Peyer's patch (tissue), 4 donors: ENCODE measurements at places on chromosomes 11 and 22.
A peak's percentile ranks its signal among the peaks of the same experiment; 100 is the strongest.

- DNase-seq, result peak; percentile 83
Observed at GRCh38 chr11:66568124-66568916, at the start of gene CTSF. TSS of gene CTSF (minus strand) at chr11:66568606. CDS start at chr11:66568486, 120 bp downstream.

- no peak for DNase-seq
Observed at GRCh38 chr11:126355926-126356897, 726 bp downstream of the ST3GAL4 start.

GRCh38 chr11:24384240-24384639 lies 112.6 kb upstream of the LUZP2 start:
- DNase-seq, result no peak

DNA sequence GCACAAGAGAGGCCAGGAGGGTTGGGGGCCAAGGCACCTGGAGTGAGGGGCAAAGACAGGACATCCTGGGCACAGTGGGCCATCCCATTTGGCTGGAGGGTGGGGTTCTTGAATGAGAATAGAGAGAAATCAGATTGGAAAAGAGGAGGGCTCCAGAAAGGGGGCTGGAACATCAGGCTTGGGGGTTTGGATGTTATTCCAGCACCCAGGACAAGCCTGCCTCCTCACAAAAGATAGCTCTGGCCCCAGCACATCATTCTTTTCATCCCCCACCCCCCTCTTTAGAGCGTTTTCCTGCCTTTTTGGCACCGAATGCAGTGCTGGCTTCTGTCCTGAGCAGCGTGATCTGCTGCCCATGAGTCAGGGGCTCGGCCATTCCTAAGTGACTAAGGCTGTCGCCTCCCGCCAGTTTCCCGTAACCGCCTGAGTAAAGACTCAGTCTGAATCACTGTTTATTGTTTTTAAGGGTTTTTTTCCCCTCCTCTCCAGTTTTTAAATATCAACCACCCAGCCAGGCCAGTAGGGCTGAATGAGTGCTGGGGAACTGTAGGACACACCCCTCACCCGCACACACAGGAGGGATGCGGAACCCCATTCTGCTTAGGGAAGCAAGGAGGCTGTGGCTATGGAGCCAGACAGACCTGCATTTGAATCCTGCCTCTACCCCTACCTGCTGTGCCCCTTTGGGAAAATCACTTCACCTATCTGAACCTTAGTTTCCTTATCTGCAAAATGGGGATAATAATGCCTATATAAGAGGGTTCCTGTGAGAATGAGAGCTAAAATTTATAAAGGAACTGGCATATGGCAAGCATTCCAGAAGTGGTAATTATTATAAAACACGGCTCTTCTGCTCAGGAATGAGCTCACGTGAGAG lies 32.4 kb upstream of the NAV2 start:
- DNase-seq, result peak; percentile 61

DNA sequence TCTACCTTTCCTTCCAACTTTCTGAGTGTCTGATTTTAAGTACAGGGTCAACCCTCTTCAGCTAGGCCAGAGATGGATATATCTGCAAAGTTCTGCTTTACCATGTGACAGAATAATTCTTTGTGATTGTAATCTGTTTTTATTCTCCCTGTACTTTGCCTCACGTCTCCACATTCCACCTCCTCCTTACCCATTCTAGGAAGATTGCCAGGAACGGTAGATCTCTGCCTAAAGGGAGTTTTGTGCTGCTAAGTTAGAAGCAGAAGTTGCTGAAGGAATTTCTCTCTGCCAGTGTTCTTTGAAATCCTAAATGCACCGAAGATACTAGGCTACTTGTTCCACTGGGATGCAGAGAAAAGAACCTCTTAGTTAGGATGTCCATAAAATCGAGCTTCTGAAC lies 20.7 kb upstream of the FAM181B start:
- DNase-seq, result no peak

DNA sequence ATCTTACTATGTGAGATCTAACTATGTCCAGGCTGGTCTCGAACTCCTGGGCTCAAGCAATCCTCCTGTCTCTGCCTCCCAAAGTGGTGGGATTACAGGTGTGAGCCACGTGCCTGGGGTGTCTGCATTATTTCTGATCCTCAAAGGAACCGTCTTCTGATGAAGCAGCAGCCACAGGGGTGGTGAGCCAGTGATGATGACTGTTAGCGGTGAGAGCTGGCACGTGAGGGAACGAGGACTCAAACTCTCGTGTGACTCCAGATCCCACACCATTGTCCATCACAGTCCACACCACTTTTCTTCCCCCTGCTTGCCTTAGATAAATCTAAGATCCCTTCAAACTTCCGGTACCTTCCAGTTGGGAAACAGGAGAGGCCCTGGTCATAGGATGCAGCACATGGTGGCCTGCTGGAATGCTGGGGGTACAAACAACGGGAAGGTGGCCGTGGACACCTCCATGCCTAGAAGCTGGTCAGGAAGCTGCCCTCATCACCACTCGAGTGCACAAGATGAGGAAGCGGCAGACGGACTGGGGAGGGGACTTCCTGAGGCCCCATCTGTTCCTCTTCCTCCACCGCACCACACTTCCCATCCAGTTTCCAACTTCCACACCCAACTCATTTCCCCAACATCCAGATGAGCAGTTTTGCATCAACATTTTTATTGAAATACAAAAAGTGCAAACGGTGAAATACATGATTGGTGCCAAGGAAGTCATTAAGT lies 23.8 kb downstream of the ARHGAP1 start:
- DNase-seq, result no peak

GRCh38 chr11:101445761-101446160 lies 138.0 kb downstream of the TRPC6 start:
- DNase-seq, result no peak

DNA sequence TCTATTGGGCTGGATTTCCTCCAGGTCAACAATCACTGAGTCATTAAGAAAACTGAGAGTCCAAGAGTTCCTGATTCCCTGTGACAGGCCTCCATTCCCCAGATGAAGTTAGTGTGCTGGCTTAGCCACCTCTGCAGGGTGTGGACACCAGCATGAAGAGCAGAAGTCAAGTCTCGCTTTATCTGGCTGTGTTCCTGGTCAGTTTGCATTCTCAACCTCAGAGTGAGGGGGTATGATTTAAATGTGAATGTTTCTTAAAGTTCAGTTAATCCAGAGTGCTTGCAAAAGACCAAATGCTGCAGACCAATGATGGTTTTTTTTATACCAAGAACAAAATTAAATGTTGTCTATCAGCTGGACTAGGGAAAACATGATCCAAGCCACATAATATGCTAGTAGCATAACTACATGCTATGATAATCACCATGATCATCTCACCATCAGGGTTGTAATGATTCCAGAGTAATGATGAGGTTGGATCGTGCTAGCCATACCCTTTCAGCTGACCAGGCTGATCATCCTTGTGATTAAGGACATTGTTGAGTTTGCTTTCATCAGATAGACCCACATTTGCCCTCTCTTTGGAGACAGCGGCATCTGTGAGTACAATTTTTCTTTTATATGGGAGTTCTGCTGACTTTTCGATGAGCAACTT lies 145.8 kb upstream of the ARHGAP20 start:
- DNase-seq, result no peak

DNA sequence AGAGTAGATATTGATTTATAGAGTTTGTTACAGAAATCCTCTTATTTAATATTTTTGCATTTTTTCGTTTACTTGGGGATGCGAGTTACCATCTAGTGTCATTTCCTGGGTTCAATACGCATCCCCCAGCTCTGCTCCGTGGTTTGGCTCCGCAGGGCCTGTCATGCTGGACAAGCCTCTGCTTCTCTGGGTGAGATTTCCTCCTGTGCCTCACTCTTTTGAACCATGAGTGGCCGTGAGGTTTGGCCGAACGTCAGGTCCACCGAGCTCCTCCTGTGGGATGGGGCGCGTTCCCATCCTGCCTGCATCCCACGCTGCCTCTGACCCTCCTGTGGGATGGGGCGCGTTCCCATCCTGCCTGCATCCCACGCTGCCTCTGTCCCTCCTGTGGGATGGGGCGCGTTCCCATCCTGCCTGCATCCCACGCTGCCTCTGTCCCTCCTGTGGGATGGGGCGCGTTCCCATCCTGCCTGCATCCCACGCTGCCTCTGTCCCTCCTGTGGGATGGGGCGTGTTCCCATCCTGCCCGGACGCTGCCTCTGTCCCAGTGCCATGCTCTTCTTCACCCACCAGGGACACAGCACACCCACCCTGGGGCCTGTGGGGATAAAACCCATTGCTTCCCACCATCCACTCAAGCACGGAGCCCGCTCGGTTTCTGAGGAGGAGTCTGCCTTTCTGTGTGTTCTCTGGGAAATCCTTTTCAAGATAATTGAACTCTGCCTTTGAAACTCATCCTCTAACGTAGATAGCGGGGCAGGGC lies 506.8 kb downstream of the BRD1 start:
- DNase-seq, result no peak

GRCh38 chr11:128411812-128412211 lies 175.5 kb downstream of the ETS1 start:
- DNase-seq, result no peak

- no peak for DNase-seq
Observed at GRCh38 chr11:34176751-34177209, 71.4 kb downstream of the NAT10 start.

GRCh38 chr22:40137132-40137531 lies 40.6 kb upstream of the TNRC6B start:
- DNase-seq, result no peak

GRCh38 chr11:1035577-1036283 lies 788 bp downstream of the MUC6 start:
- DNase-seq, result no peak

GRCh38 chr11:46281371-46281831 lies 3.9 kb downstream of the CREB3L1 start:
- DNase-seq, result peak; percentile 58

DNA sequence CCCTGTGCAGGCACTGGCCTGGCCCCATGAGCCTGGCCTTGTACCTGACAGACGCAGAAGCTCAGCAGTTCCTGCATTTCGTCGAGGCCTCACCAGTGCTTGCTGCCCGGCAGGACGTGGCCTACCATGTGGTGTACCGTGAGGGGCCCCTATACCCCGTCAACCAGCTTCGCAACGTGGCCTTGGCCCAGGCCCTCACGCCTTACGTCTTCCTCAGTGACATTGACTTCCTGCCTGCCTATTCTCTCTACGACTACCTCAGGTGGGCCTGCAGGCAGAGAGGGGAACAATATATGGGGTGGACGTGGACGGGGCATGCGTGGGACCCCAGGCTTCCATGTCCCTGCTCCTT lies 4.9 kb downstream of the LARGE2 start:
- DNase-seq, result no peak

GRCh38 chr11:92211576-92212167 lies 12.9 kb upstream of the FAT3 start:
- no peak for DNase-seq

DNA sequence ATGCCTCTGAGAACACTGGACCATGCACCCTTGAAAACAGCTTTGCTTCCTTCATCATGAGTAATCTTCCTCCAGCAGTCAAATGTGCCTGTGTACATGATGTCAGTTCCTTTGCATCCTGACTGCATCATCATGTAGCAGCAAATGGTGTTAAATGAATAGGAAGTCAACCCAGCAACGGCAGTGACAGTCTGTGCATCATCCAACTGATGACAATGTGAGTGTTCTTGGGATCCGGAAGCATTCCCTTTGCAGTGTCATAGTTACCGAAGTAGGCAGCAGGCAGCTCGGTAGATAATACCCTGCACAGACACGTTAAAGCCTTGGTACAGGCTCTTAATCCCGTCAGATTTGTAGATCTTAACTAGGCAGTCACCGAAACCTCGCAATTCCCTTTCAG lies 2.5 kb downstream of the WBP2NL start:
- no peak for DNase-seq

- no peak for DNase-seq
Observed at GRCh38 chr11:126805870-126806269, 194.7 kb downstream of the KIRREL3 start.
